ENCODE measurements at places on chromosomes 7 and 10.

DNA sequence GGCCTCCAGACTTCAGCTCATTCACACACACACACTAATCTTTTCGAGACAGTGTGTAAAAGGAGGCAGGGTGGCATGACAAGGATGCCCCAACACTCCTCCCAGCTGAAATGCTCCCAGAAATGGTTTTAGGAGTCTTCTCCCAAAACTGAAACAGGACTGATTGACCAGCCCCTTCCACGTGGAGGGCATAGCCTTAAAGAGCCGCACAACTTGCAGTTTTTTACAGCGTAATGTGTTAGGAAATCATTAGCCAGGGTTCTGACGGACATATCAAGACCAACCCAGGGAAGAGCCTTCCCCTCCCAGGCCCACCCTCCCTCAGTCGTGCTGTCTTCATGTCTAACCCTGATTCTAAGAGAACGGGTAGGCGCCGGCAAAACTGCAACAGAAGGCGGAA lies 224.6 kb downstream of the TNS3 start:
- no peak for DNase-seq

DNA sequence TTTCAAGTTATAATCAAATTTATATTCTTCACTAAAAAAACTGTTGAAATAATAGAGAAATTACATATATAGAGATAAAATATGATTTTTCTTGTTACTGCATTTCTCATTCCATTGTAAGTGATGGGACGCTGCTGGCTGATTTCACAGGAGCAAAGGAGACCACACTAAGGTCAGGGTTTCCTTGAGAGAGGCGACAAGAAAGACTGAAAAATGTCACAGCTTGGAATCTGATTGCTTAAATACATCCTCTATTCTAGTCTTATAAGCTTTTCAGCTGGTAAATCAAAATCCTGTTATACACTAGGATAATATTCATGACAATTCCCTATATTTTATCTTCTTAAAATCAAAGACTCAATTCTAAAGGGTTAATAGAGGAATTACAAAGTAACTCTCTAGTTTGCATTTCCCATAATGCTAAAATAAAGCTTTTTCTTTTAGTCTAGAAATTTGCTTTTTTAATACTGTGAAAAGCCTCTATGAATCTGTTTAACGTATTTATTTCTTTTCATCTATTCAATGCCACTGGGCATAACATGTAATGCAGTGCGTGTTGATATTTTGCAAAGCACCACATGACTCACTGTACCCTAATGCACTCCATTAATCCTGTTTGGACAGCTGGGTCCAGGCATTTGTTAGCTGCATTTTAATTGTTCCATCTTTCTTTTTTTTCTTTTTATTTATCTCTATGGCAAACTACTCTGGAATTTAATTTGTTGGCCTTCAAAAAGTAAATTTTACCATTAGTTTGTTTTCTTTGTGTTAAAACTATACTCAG lies 81.7 kb downstream of the RNF32 start:
- DNase-seq = no peak

DNA sequence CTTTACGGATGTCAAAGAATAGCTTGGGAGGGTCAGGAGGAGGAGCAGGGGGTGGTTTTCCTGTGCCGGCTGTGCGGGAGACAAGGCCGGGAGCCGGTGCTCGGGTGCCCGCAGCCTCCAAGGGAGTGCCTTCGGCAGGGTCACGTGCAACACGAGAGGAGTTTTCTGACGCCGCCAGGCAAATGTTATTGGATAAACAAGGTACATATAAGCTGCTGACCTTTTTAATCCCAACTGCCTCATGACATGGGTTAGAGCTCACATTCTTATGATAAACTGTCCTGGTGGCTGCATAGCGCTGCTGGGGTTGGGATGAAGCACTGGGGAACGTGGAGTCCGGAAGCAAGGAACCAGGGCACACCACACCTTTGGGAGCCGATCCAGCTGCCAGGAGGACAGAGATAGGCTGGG lies 124.8 kb upstream of the PDLIM1 start:
- no peak for DNase-seq

DNA sequence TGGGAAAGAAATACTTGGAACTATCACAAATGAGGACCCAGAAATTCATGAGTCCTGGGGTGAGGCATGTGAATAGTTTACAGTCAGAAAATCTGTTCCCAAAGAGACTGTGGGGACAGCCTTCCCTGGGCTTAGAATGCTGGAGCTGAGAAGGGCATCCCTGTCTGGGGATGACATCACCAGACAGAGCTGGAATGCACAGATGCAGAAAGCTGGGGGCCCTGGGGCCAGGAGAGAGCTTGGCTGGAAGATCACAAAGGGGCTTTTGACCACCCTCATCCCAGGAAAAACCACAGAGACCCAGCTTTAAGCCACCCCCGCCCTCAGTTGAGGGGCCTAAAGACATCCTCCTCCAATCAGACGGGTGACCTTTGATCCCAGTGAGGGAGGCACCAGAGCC lies 264.5 kb downstream of the PLXNA4 start:
- DNase-seq = no peak

GRCh38 chr10:118332236-118332635 lies 9.9 kb downstream of the FAM204A start:
- no peak for DNase-seq

DNA sequence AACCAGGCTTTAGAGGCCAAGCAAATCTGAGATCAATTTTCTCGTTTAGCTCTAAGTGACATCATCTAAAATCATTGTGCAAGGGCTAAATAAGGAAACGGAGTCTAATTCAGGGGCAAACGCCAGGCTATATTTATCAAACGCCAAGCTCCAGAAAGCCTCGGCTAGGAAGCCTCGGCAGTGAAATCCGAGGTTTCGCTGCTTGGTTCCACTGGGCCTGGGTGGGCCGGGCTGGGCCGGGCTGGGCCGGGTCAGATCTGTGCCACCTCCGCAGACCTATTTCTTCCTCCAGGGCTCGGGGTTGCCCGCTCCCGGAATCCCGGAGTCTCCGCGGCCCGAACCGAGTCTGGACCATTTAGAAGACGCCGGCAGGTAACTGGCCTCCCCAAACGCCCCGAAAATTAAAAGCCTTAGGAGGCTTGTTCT lies 459 bp upstream of the FEZF1 start:
- DNase-seq = no peak

DNA sequence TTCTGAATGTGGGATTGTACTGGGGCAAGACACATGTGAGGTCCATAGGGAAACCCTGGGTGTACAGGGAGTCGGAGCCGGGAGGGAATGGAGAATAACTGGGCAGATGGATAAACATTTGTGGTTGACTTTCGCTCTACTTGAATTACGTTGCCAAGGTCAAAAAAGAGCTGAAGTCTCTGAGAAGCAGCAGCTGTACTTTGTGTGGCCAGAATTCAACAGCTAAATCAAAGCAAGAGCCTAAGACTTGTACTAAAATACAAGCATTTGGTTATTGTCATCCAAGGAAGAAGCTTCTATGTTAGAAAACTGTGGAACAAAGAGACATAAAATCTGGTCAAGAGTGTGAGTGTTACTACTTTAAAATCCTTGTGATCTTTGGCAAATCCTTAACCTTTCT lies 457.2 kb downstream of the ARL4A start:
- DNase-seq = peak; percentile 24

DNA sequence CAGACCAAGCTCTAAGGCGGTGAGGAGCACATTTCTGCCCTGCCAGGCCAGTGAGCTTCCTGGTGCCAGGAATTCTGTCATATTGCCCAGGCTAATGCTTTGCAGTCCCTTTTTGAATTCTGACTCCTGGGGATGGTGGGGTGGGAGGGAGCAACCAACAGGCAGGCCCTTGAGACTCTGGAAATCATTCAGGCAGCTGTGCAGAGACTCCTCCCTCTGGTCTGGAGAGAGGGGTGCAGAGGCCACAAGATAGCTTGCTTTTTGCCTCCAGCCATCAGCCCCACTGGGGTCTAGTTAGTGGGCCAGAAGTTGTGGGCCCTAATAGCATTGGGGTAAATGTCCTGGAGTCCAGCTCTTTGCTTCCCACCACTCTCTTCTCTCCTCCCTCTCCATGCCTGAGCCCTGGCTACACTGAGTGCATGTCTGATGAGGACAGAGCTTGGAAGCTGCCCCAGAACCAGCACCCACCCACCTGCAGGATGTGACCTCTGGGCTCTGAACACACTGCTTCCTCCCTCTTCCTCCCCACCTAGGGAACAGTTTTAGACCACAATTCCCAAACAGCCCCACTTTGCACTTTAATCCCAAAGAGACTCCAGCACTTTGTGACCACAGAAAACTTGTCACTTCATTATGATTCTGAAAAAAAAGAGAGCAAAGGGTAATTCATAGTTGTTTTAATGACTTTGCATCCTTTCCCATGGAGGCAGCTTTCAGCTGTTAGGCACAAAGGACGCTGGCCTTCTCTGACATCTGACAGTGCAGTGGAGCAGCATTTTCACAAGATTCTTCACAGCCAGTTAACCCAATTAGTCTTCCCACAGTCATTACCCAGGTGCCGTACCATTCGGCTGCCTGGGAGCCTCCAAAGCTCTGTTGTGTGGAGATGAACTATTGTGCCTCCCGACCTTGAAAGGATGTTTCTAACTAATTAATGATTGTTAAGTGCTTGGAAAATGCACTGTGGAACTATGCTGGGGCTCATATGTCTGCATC lies 262.5 kb downstream of the TRIL start:
- DNase-seq = no peak

- no peak for DNase-seq
Measured at GRCh38 chr10:37789590-37789989, 67.8 kb downstream of the ZNF248 start.

Data from forelimb muscle (tissue), 1 donor.